ENCODE measurements at places on chromosomes 4 and X. TPM values are rescaled to one million over a fixed set of nuclear protein-coding genes. Genes with fewer than 3 reads are reported as not detected.

GRCh38 chr4:80101071-80101791 is 28.2 kb upstream of the ANTXR2 start:
- peaks cover 2% of the 10 kb centered on the region for H3K36me3 ChIP-seq
- H3K4me3 ChIP-seq, result no peak overlapping the region
- no peak overlapping the region for H3K27ac ChIP-seq
- DNase-seq, result no peak
- no peaks in the 10 kb centered on the region for H3K27me3 ChIP-seq
- peaks cover 18% of the 10 kb centered on the region for H3K4me1 ChIP-seq

- DNase-seq, result no peak
- no peaks in the 10 kb centered on the region for H3K27me3 ChIP-seq
- H3K27ac ChIP-seq, result no peak overlapping the region
- no peak overlapping the region for H3K4me3 ChIP-seq
- H3K36me3 ChIP-seq, result peaks cover 5% of the 10 kb centered on the region
These were observed 64.5 kb upstream of the PDE5A start for GRCh38 chr4:119693126-119693525.

DNA sequence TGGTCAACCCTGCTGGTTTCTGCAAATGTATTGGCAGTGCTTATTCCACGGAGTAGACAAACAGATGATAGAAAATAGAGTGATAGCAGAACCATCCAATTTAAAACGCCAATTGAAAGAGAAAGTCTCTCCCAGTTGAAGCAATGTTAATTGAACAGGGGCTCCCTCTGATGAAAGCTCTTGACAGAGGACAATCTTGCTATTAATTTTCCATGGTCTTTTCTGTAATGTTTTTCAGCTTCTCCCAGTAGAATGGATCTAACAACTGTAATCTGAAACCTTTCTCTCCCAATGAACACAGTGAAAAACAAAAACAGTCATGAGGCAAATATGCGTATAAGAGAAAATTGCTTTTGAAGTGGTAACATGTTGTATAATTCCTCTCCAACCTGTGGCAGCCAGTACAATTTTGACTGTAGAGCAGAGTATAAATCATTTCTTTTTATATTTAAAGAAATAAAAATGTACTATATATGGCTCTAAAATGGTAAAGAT is 225.1 kb upstream of the GALNTL6 start:
- no peak for DNase-seq
- no peak overlapping the region for H3K4me3 ChIP-seq
- H3K27ac ChIP-seq, result peak overlapping the region; percentile 3
- H3K27me3 ChIP-seq, result no peaks in the 10 kb centered on the region

DNA sequence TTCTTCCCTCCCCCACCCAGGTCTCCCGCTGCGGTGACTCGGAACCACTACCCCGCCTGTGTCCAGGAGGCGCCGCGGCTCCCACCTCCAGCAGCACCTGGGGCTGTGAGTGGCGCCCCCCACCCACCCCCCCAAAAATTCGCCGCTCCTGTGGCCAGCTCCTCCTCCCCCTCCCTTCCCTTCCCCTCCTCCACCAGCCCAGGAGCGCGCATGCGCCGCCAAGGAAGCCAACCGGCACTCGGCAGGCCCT is 278 bp downstream of the CLOCK start:
- DNase-seq, result no peak
- no peaks in the 10 kb centered on the region for H3K36me3 ChIP-seq
- H3K27ac ChIP-seq, result peak overlapping the region; percentile 47

DNA sequence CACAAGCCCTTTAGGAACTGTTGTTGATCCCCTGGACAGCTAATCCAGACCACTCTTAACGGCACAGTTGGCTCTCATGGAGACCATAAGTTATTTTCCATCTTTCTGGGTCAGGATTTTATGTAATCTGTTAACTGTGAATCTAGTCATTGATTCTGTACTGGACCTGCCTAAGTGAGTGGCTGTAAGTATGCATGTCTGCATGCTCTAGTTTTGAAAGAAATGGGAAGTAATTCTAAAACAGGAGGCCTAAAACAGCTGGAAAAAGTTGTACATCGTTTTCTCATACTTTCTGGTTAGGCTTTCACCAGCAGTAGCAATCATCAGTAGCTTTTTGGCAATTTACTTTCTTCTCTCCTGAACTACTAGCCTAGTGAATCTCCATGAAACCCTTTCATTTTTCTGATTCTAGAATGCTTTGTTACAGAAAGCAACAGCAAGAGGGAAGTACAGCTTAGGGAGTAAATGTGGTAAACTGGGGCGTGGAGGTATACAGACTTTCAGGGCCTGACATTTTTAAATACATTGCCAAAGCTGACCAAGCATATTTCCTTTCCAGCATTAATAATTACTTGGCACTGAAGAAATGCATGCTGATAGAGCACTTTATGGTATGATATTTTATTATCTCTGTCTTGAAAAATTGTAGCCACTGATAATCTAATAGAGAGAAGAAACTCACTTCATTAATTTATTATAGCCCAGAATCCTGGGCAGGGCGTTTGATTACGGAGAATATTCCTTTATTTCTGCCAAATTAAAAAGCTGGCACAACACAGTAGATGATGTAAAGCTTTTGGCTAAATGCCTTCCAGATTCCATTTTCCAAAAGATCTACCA is 202.7 kb downstream of the BANK1 start:
- no peak overlapping the region for H3K27ac ChIP-seq
- no peaks in the 10 kb centered on the region for H3K27me3 ChIP-seq
- no peak overlapping the region for H3K4me3 ChIP-seq
- H3K36me3 ChIP-seq, result peaks cover 5% of the 10 kb centered on the region
- H3K4me1 ChIP-seq, result peaks cover 33% of the 10 kb centered on the region
- DNase-seq, result no peak

DNA sequence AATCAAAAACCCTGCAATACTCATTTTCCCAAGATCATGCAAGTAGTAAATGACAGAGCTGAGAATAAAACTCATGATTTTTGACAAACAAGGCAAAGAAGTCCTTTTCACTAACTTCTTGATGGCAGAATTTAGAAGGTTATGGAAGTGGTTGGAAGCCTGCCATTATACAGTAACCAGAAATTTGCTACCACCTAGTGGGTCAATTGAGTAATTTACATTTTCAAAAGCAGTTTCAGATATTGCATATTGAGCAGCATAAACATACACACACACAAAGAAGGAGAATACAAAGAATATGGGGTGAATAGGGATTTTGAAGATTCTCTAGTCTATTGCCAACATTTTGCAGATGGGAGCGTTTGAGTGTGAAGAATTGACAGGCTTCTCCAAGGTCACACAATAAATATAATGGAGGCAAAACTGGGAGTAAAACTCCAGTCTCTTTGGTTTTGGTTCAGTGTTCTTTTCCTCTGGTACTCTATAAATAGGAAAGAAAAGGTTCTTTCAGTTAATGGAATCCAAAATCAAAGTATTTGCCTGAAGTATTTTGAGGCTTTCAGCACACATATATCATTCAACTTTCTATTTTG is 70.2 kb downstream of the GC start:
- H3K4me3 ChIP-seq, result no peak overlapping the region
- no peak for DNase-seq
- H3K4me1 ChIP-seq, result peaks cover 5% of the 10 kb centered on the region
- no peaks in the 10 kb centered on the region for H3K36me3 ChIP-seq

DNA sequence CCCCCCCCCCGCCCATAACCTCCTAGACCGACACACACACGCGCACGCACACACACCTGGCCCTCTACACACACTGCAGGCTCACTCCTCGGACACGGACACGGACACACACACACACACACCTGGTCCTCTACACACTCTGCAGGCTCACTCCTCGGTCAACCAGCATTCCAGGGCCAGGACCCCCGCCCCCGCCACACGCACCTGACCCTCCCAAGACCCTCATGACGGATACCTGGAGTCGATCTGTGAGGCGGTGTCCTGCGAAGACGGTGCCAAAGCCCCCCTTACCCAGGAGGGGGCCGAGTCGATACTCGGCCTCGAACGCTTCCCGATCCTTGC is 552 bp downstream of the PIM2 start:
- H3K36me3 ChIP-seq, result peaks cover 4% of the 10 kb centered on the region
- peaks cover 22% of the 10 kb centered on the region for H3K4me1 ChIP-seq
- H3K27ac ChIP-seq, result peak overlapping the region; percentile 82
- no peaks in the 10 kb centered on the region for H3K27me3 ChIP-seq
- peak overlapping the region; percentile 73 for H3K4me3 ChIP-seq

- H3K36me3 ChIP-seq, result no peaks in the 10 kb centered on the region
- peaks cover 37% of the 10 kb centered on the region for H3K4me1 ChIP-seq
- H3K4me3 ChIP-seq, result peak overlapping the region; percentile 61
- DNase-seq, result peak; percentile 51
- peak overlapping the region; percentile 25 for H3K27ac ChIP-seq
These were observed 1793.7 kb upstream of the TENM3 start for GRCh38 chr4:180449395-180449956.

GRCh38 chr4:159555873-159556272 is 453.0 kb downstream of the RAPGEF2 start:
- no peak for DNase-seq
- no peak overlapping the region for H3K27ac ChIP-seq
- H3K36me3 ChIP-seq, result no peaks in the 10 kb centered on the region

DNA sequence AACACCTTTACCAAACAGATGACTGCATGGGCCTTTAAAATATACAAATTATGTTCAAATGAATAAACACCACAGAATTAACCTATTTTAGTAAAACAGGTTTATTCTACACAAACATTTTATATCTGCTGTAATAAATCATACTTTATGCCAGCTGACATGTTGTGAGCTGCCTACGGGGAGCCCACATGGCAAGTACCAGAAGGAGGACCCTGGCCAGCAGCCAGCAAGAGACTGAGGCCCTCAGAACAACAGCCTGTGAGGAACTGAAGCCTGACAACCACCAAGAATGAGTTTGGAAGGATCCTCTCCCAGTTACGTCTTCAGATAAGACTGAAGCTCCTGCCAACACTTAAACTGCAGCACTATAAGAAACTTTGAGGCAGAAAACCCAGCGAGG is 377.0 kb downstream of the PDGFC start:
- peaks cover 57% of the 10 kb centered on the region for H3K4me1 ChIP-seq
- H3K36me3 ChIP-seq, result peaks cover 1% of the 10 kb centered on the region
- H3K4me3 ChIP-seq, result no peak overlapping the region
- no peaks in the 10 kb centered on the region for H3K27me3 ChIP-seq
- no peak for DNase-seq
- peak overlapping the region; percentile 64 for H3K27ac ChIP-seq

DNA sequence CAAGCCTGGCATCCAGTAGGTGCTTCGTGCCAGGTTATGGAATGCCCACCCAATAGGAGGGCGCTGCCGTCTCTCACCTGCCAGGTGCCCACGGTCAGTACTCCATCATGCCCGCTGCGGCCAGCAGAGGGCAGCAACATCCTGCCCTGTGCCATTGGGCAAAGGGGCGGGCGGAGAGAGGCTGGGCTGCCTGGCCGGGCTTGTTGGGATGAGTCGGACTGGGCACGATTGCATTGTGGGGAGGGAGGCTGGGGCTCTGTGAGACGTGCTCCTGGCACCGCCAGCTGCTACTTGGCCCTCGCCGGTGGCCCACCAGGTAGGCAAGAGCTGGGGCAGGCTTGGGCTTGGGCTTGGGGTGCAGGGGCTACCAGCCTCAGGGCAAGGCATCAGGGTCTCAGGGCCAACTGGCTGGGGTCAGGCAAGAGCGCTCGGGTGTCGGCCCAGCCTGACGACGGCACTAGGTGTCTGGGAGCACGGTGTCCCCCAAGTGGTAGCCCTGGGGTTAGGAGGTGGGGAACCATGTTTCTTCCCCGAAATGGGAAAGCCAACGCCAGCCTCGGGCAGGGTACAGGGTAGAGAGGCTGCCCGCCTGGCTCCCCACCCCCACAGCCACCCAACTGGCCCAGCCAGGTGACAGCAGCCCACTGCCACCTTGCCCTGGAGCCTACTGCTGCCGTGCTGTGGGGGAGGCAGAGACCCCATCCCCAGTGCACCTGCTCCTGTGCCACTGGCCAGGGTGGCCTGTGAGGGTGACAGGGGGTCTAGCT is at the start of gene PLXNB3:
TSS of gene PLXNB3 (plus strand) at position 261 of the 767 bp plus-strand sequence. CDS start 1,287 bp downstream, outside the sequence.
- H3K4me3 ChIP-seq, result peak within 1 kb of the TSS; percentile 26
- DNase-seq, result peak; percentile 40
- peaks cover 10% of the 10 kb centered on the region for H3K4me1 ChIP-seq
- H3K27me3 ChIP-seq, result no peaks in the 10 kb centered on the region

Gene PHEX
- total RNA-seq, result 0.70 TPM

Gene ARHGAP24
- total RNA-seq, result 15.0 TPM

Gene PLK4
- 14.1 TPM for total RNA-seq

Gene MPC1L
- total RNA-seq, result not detected

Gene BTK
- total RNA-seq, result 0.20 TPM

Gene GPM6B
- total RNA-seq, result 7.0 TPM

Gene UGT2B15
- total RNA-seq, result 0.11 TPM

Gene GLOD5
- not detected for total RNA-seq

Gene CDS1
- 18.7 TPM for total RNA-seq
